ENCODE measurements at places on chromosomes 3 and 15. TPM values are rescaled to one million over a fixed set of nuclear protein-coding genes. Genes with fewer than 3 reads are reported as not detected.
A peak's percentile ranks its signal among the peaks of the same experiment; 100 is the strongest.

HLTF gene
- total RNA-seq, result 20.8 TPM

LDHAL6B gene
- total RNA-seq, result not detected

SH3GL3 gene
- not detected for total RNA-seq

FSTL1 gene
- total RNA-seq, result 0.16 TPM

SPINK8 gene
- not detected for total RNA-seq

CD86 gene
- 4.8 TPM for total RNA-seq

CKMT1A gene
- total RNA-seq, result 0.48 TPM

ACOX2 gene
- not detected for total RNA-seq

DNA sequence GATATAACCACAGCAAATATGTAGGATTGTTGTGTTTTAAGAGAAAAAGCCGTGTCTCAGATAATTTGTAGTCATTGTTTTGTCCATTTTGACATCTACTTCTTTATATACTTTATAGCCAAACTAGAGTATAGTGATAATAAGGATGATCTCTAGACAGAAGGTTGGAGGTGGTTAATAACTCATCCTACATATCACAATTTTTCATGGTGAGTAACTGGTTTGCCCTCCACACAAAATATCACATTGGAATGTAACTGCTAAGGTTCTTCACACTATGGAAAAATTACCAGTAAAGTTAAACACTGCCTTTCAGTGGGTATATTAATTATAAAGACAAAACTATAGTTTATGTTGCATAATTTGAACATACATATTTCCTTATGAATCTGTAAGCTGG lies 380.7 kb downstream of the LPP start:
- no peaks in the 10 kb centered on the region for H3K27me3 ChIP-seq
- peaks cover 7% of the 10 kb centered on the region for H3K4me1 ChIP-seq
- H3K36me3 ChIP-seq, result no peaks in the 10 kb centered on the region
- no peak overlapping the region for H3K27ac ChIP-seq
- H3K4me3 ChIP-seq, result no peak overlapping the region
- no peak for DNase-seq

DNA sequence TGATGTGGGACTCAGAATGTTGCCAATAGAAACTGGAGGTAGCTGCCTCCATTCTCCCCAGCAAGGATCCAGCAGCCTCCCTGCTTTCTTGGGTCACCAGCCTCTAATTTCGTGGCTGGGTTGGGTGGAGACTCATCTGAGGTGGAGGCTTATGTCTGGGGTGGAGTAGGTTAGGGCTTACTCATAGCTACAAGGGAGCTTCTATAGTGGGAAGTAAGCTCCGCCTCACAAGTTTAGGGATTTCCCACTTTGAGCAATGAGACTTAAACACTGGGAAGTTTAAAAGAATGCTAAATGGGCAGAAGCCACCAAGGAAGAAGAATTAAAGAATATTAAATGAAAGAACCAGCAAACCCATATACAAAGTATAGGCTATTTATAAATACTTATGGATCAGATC lies 63.8 kb downstream of the GJD2 start:
- H3K36me3 ChIP-seq, result no peaks in the 10 kb centered on the region
- H3K27ac ChIP-seq, result no peak overlapping the region
- peaks cover 5% of the 10 kb centered on the region for H3K27me3 ChIP-seq
- H3K4me3 ChIP-seq, result no peak overlapping the region
- DNase-seq, result no peak
- peaks cover 10% of the 10 kb centered on the region for H3K4me1 ChIP-seq

DNA sequence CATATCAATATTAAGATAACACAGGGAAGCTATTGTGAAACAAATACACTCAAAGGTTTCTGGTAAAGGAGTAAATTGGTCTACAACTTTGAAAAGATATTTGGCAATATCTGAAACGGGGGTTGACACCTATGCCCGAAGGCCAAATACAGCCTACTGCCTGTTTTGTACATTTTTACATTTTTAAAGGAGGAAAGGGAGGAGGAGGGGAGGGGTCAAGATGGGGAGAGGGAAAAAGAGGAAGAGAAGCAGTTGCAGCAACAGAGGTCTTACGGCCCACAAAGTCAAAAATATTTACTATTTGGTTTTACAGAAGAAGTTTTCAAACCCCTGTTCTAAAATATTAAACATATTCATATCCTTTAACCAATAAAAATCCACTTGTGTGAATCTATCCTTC lies 94.2 kb downstream of the FMN1 start:
- H3K4me3 ChIP-seq, result no peak overlapping the region
- H3K4me1 ChIP-seq, result peaks cover 8% of the 10 kb centered on the region
- peaks cover 35% of the 10 kb centered on the region for H3K27me3 ChIP-seq
- H3K27ac ChIP-seq, result no peak overlapping the region
- H3K36me3 ChIP-seq, result no peaks in the 10 kb centered on the region

DNA sequence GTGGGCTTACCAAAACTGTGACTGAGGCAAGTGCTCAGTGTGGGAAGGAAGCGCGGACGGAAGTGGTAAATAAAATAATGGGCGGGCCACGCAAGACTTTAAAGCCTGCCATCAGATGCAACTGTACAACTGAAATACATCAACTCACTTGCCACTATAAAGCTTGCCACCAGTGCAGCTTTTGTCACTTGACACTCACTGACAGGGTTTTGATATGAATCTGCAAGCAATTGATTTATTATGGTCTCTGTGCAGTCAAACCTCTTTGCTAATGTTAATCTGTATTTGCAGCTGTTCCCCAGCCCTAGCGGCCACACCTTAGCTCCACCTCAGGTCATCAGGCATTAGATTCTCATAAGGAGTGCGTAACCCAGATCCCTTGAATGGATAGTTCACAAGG lies 2.3 kb upstream of the GFM1 start:
- no peak overlapping the region for H3K4me3 ChIP-seq
- no peak for DNase-seq
- H3K4me1 ChIP-seq, result peaks cover 21% of the 10 kb centered on the region
- no peaks in the 10 kb centered on the region for H3K27me3 ChIP-seq

- no peak for DNase-seq
- no peaks in the 10 kb centered on the region for H3K4me1 ChIP-seq
- H3K27ac ChIP-seq, result no peak overlapping the region
- H3K36me3 ChIP-seq, result no peaks in the 10 kb centered on the region
These were observed 207.3 kb downstream of the GABRB3 start for GRCh38 chr15:26565542-26565941.

GRCh38 chr15:39100106-39100660 lies 480.7 kb upstream of the THBS1 start:
- H3K27me3 ChIP-seq, result peaks cover 11% of the 10 kb centered on the region
- H3K36me3 ChIP-seq, result no peaks in the 10 kb centered on the region
- DNase-seq, result no peak
- H3K4me3 ChIP-seq, result no peak overlapping the region
- no peak overlapping the region for H3K27ac ChIP-seq

DNA sequence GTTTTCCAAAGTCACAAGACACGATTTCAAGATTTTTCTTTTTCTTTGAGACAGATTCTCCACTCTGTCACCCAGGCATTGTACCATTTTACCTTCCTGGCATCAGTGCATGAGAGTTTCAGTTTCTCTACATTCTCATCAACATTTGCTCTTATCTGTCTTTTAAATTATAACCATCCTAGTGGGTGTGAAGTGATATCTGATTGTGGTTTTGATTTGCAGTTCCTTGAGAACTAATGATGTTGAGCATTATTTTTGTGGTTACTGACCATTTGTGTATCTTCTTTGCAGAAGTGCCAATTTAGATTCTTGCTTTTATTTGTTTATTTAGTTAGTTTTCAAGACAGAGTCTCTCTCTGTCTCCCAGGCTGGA lies 41.2 kb downstream of the ADIPOQ start:
- H3K4me3 ChIP-seq, result peak overlapping the region; percentile 52
- no peak for DNase-seq
- H3K27me3 ChIP-seq, result no peaks in the 10 kb centered on the region
- H3K27ac ChIP-seq, result peak overlapping the region; percentile 87
- peaks cover 57% of the 10 kb centered on the region for H3K4me1 ChIP-seq
- peaks cover 2% of the 10 kb centered on the region for H3K36me3 ChIP-seq

- DNase-seq, result no peak
- H3K27ac ChIP-seq, result no peak overlapping the region
- no peaks in the 10 kb centered on the region for H3K4me1 ChIP-seq
- H3K4me3 ChIP-seq, result no peak overlapping the region
- no peaks in the 10 kb centered on the region for H3K36me3 ChIP-seq
These were observed 30.5 kb downstream of the TMED3 start for GRCh38 chr15:79341396-79341795.

DNA sequence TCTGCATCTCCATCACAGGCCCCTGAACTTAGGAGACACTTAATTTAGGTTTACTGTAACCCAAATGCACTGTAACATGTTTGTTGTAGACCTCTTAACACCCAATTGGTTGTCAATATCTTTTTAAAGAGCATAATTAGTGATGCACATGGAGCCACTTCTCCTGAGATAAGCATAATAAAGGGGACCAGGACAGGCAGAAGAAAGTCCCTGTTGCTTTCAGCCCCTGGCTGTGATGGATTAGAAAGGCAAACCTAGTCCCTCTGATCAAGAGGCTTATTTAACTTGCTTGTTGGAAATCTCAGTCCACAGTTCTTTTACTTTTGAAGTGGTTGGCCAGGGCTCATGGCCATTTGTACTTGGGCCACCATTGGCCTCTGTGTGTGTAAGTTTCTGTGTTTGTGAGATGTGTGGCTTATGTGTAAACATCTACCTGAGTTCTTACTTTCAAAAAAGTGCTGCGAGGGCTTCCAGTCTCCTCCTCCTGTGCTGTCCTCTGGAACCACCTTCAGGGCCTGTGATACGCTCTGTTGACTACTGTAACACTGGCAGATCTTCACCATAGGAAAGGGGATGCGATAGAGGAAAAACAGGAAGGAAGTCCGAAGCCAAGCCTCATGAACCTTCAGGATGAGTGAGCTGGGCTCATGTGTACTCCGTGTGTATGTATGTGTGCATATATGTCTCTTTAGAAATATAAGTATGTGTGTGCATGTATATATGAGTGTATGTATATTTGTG lies 136.2 kb downstream of the EPHB1 start:
- no peak overlapping the region for H3K4me3 ChIP-seq
- no peak overlapping the region for H3K27ac ChIP-seq
- H3K36me3 ChIP-seq, result no peaks in the 10 kb centered on the region

GRCh38 chr15:48175126-48175525 lies 3.0 kb downstream of the MYEF2 start:
- H3K27me3 ChIP-seq, result peaks cover 4% of the 10 kb centered on the region
- peak overlapping the region; percentile 17 for H3K27ac ChIP-seq
- peaks cover 42% of the 10 kb centered on the region for H3K36me3 ChIP-seq
- no peak for DNase-seq

- no peak for DNase-seq
- H3K4me1 ChIP-seq, result peaks cover 10% of the 10 kb centered on the region
- no peak overlapping the region for H3K4me3 ChIP-seq
- peaks cover 7% of the 10 kb centered on the region for H3K36me3 ChIP-seq
- H3K27me3 ChIP-seq, result no peaks in the 10 kb centered on the region
These were observed 25.6 kb upstream of the ATG7 start for GRCh38 chr3:11246663-11246970.

GRCh38 chr3:138389841-138390581 lies 41.6 kb downstream of the MRAS start:
- peaks cover 2% of the 10 kb centered on the region for H3K27me3 ChIP-seq
- H3K36me3 ChIP-seq, result no peaks in the 10 kb centered on the region
- H3K4me3 ChIP-seq, result no peak overlapping the region

GRCh38 chr3:147421184-147421912 lies 12.2 kb downstream of the ZIC1 start:
- peaks cover 72% of the 10 kb centered on the region for H3K27me3 ChIP-seq
- H3K4me3 ChIP-seq, result no peak overlapping the region
- no peak for DNase-seq
- peaks cover 3% of the 10 kb centered on the region for H3K36me3 ChIP-seq
- no peak overlapping the region for H3K27ac ChIP-seq

- DNase-seq, result no peak
- H3K4me3 ChIP-seq, result no peak overlapping the region
- H3K4me1 ChIP-seq, result no peaks in the 10 kb centered on the region
- H3K27me3 ChIP-seq, result no peaks in the 10 kb centered on the region
- no peak overlapping the region for H3K27ac ChIP-seq
- H3K36me3 ChIP-seq, result peaks cover 18% of the 10 kb centered on the region
These were observed 24.8 kb upstream of the BHLHE40 start for GRCh38 chr3:4954256-4955000.

- peaks cover 16% of the 10 kb centered on the region for H3K4me1 ChIP-seq
- no peaks in the 10 kb centered on the region for H3K36me3 ChIP-seq
- no peaks in the 10 kb centered on the region for H3K27me3 ChIP-seq
- DNase-seq, result no peak
- no peak overlapping the region for H3K27ac ChIP-seq
These were observed 85.2 kb upstream of the PRR23C start for GRCh38 chr3:139129892-139130291.

DNA sequence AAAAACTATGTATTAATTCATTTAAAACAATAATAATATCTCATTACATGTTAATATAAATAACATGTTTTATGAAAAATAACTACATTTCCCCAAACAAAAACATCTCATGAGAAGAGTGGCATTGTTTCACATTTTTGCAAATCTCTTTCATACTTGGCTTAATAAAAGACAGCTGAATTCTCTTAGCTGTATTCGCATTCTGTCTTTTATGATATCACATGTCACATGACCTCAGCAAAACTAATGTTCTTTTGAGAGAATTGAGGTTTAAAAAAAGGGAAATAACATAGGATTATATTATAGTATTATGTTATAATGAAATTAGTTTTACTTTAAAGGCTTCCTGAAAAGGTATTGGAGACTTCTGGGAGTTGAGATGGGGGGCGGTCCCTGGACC lies 48.4 kb upstream of the SPPL2A start:
- no peaks in the 10 kb centered on the region for H3K36me3 ChIP-seq
- peaks cover 14% of the 10 kb centered on the region for H3K27me3 ChIP-seq
- H3K27ac ChIP-seq, result no peak overlapping the region
- no peak for DNase-seq

- peaks cover 82% of the 10 kb centered on the region for H3K27me3 ChIP-seq
- peaks cover 8% of the 10 kb centered on the region for H3K4me1 ChIP-seq
- H3K4me3 ChIP-seq, result peak within 1 kb of the TSS; percentile 80
- peak; percentile 14 for DNase-seq
- no peaks in the 10 kb centered on the region for H3K36me3 ChIP-seq
- H3K27ac ChIP-seq, result no peak within 1 kb of the TSS
These were observed at the start of gene GXYLT2 for GRCh38 chr3:72887705-72888545. TSS of gene GXYLT2 (plus strand) at chr3:72888046. CDS start at chr3:72888234, 188 bp downstream.

DNA sequence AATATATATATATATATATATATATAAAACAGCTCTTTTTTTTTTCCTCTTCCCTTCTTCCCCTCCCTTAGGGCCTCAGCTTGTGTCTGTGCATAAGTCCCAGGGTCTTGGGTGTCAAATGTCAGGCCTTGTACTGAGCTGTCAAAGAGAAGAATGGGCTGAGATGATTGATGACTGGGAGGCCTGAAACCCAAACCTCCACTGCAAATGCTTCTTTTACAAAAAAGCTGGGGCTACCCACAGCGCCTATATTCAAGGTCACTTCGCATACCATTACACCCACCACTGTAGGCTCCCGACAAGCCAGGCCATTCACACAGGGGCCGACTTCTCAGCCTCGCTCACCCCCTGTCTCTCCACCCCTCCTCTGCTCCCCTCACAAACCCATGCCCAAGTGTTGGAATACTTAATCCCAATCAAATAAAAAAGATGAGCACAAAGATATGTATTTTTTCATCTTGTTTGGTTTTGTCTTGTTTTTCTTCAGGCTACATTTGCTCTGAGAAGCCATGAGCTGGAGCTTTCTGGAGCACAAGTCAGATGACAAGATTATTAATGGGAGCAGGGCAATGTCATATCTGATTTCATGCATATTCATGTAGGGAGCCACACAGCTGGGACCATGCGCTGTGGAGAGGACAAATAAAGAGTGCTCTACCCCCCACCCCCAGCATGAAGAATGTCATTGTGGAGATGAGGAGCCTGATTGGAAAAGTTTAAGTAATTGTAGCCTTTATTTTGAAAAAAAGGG lies 614.4 kb upstream of the NR2F2 start:
- H3K27ac ChIP-seq, result no peak overlapping the region
- no peak for DNase-seq
- H3K4me3 ChIP-seq, result no peak overlapping the region

Measured in activated T-helper 2 cell treated with anti-CD3 and anti-CD28 coated beads, Interferon-gamma antibody, Interleukin-2, Interleukin-4, amounts not matched to agents 10 μg/mL and 5 μg/mL and 100 μg/mL, durations not matched to agents 14 hours and 24 hours and 36 hours (primary cell).